ENCODE measurements at places on chromosomes 4 and X. TPM values are rescaled to one million over a fixed set of nuclear protein-coding genes. Genes with fewer than 3 reads are reported as not detected.

- peak; percentile 89 for DNase-seq
Measured at GRCh38 chr4:185524888-185525863, 10.1 kb downstream of the PDLIM3 start.

Gene FATE1
- total RNA-seq, result not detected

Gene ACE2
- 1.0 TPM for total RNA-seq

Gene ADH1B
- 67.9 TPM for total RNA-seq

DNA sequence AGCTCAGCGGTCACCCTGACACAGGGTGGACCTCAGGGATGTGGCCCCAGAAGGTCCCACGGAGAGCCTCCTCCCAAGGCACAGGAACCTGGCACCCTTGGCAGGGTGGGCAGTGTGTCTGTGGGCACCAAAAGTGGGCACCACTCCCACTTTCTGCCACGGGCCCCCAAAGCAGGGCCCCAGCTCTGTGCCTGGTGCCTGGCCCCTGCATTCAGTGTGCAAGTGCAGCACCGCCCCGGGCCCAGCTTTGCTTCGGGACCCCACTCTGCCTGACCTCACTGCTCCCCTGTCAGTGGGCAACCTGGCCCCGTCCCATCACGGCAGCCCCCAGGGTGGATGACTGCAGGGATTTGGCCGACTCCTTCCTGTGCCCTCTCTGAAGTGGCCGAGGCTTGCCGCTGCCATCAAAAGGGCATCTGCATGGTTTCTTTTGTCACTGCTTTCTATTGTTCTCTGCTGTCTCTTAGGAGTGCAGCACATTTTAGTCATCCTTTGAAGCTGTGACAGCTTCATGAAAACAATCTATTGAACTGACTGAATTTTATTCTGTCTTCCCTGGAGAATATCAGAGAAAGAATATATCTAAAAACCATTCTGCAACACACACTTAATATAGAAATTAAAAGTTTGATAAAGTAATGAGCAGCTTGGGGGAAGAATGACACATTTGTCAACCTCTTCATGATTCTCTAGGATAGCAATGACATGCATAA lies 302.4 kb downstream of the FAM47B start:
- no peak for DNase-seq

DNA sequence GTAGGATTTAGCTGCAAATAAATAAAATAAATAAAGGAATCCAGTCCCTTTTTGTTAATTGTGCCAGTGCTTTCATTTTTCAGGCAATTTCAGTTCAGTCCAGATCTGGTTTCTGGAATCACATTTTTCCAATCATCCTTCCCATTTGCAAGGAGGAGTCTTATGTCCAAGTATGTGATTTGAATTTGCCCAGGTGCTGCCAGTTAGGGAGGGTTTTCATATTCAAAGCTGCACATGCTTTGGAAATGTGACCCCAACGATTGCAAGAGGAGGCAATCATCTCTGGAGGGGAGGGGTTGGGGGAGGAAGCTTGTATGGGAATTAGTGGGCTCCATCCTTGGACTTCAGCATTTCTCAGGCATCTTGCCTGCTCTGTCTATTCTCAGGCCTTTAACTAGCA lies 4.4 kb downstream of the PLAC1 start:
- no peak for DNase-seq

DNA sequence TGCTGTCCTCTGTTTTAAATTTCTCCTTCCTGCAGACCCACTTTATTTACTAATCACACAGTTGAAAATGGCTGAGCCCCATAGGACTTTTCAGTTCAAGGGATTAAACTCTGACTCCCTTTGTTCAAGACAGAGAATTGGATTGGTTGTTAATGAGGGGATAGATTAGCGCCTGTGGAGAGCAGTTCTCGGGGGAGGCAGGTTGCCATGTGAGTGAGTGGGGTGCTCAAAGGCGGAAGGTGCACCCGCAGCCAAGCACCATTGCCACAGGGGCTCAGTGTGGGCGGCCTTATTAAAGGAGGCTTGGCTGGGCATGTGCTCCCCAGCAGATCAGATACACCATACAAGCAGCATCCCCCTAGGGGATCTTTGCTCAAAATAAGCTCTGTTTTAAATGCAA lies 7.9 kb upstream of the CBR4 start:
- no peak for DNase-seq

DNA sequence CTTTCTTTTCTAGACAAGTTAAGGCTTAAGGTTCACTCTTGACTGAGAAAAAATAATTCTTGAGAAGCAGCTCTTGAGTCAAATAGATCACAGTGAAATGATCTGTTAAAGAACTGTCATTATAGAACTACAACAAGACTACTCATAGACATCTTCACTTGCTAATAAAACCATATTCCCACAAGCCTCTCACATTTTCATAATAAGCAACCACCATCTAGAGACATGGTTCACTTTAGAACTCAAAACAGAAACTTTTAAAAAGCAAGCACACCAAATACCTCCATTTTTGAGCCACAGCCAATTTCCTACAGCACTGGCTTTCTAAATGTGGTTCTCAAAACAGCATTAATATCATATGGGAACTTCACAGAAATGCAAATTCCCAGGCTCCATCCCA lies 309.5 kb downstream of the TMA16 start:
- DNase-seq, result no peak

- no peak for DNase-seq
Measured at GRCh38 chrX:40064055-40064597, 33.6 kb downstream of the BCOR start.

DNA sequence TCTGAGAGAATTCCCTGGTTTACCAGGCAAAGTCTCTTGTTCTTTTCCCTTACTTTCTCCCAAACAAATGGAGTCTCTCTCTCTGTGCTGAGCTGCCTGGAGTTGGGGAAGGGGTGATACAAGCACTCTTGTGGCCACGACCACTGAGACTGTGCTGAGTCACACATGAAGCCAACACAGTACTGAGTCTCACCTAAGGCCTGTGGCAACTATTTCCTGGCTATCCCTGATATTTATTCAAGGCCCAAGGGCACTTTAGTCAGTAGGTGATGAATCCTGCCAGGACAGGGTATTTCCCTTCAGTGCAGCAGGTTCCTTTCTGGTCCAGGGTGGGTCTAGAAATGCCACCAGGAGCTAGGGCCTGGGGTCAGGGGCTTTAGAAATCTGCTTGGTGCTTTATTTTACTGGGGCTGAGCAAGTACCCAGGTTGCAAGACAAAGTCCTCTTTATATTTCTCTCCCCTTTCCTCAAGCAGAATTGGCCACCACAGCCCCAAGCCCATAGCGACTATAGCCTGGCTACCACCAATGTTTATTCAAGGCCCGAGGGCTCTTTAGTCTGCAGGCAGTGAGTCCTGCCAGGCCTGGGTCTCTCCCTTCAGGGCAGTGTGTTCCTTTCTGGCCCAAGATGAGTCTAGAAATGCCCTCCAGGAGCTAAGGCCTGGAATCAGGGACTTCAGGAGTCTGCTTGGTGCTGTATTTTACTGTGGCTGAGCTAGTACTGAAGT lies 10.5 kb downstream of the ARL13A start:
- DNase-seq, result no peak

DNA sequence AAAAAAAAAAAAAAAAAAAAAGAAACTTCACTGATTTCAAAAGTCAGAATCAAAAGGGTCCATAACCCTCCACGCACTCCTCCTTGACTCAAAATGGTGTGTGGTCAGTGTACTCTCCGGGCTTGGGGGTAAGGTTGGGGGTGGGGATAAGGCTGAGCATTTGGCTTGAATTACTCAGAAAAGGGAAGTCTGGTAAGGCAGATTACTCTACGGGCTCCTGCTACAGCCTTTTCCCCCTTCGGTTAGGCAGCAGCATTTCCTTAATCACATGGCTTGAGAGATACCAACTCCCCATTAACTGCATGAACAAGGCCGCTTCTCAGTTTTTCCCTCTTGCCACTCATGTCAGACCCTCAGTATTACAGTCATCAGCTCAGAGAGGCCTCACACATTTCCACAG lies 135.4 kb upstream of the DUSP21 start:
- DNase-seq, result no peak

DNA sequence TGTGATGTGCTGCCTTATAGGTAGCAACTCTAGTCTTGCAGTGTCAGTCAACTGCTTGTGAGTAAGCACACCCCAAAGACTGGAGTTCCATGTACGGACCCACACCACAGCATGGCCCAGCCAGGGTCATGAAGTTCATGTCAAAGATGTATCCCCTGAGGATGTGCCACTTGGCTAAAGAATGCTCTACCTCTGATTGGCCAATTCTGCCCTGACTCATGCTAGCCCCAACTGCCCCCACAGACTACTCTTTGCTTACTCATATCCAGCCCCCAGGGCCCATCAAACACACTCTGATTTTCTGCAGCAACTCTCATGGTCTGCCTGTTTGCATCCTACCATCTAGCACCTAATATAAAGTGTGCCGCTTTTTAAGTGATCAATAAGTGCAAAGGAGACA lies 62.5 kb downstream of the CHRDL1 start:
- DNase-seq, result no peak

Gene CCNA2
- 0.60 TPM for total RNA-seq

Gene ATP2B3
- total RNA-seq, result not detected

Gene UGT2B11
- total RNA-seq, result not detected

GRCh38 chrX:153829799-153830639 lies at the start of gene PDZD4:
TSS of gene PDZD4 (minus strand) at chrX:153830544. CDS start at chrX:153830298, 246 bp downstream.
- no peak for DNase-seq

Gene SH2D1A
- not detected for total RNA-seq

Gene STK32B
- total RNA-seq, result not detected

DNA sequence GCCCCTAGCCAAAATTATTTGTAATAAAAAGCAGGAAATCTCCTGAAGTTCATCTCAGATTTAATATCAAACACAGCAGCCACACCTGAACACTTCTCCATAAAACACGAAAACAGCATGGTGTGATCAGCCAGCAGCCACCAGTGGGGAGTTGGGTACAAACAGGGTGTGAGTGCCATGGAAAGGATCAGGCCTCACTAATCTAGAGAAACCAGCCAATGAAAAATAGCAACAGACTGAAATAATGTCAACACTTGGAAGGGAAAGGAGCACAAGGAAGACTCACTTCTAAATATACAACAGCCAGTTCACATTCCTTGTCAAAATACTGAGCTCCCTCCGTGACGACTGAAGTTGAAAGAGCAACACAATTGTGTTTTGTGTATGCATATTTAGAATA lies 46.0 kb downstream of the SLC7A11 start:
- DNase-seq, result no peak

DNA sequence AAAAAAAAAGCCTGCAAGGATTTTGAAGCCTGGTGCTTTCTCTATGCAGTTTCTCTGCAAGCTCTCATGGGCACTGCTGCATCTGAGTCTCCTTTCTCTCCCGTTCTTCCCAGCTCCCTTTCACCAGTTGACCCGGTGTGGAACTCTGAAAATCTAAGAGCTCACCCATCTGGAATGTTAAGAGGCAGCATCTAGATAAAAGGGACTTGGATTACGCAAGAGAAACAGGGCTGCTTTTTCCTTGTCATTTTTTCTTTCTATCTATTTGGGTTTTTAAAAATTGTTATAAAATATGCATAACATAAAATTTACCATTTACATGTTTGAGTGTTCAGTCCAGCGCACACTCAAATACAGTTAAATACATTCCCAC lies 95.2 kb upstream of the RPS6KA3 start:
- no peak for DNase-seq

GRCh38 chr4:48668254-48669017 lies 111.6 kb downstream of the FRYL start:
- no peak for DNase-seq

GRCh38 chr4:1245481-1246051 lies 3.4 kb downstream of the CTBP1 start:
- peak; percentile 12 for DNase-seq

DNA sequence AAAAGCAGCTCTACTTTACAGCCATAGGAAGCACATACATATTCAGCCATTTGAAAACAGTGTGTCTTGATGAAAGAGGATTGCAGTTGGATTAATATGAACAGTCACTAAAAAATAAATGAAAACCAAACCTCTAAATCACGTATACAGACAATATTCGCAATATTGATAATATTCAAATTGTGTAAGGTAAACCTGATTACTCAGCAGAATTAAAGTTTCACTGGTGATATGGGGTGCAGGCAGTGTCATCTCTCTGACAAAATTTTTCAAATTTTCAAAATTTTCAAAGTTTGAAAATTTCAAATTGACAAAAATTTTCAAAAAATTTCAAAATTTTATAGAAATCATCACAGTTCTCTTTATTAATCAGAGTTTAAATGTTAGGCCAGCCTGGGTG lies 55.7 kb downstream of the FAT4 start:
- DNase-seq, result no peak

Gene MAGEA2
- total RNA-seq, result not detected

DNA sequence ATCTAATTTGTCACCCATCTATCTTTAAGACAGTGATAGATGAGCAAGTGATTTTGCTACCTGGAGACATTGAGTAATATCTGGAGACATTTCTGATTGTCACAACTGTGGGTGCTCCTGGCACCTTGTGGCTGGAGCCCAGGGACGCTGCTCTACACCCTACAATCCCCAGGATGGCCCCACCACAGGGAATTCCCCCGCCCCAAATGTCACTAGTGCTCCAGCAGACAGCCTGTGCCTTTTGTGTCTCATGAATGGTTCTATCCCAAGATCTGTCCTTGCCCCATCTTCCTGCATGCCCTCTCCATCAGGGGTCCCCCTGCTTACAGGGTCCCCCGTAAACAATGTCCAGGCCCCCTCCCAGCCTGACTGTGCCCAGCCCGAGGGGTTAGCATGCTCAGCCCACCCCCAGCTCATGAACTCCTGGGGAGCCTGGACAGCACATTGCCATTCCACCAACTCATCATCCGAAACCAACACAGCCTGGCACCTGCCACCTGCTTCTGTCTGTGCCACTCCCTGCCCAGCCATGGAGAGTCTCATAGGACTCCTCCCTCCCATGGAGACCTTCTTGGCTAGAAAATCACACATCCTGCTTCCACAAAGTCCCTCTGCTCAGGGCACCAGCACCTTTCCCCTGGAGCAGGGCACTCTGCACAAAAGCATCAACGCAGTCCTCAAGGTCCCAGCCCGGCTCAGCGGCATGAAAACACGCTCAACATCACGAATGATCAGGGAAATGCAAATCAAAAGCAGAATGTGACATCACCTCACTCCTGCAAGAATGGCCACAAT lies 5.7 kb downstream of the P2RY8 start:
- DNase-seq, result no peak

DNA sequence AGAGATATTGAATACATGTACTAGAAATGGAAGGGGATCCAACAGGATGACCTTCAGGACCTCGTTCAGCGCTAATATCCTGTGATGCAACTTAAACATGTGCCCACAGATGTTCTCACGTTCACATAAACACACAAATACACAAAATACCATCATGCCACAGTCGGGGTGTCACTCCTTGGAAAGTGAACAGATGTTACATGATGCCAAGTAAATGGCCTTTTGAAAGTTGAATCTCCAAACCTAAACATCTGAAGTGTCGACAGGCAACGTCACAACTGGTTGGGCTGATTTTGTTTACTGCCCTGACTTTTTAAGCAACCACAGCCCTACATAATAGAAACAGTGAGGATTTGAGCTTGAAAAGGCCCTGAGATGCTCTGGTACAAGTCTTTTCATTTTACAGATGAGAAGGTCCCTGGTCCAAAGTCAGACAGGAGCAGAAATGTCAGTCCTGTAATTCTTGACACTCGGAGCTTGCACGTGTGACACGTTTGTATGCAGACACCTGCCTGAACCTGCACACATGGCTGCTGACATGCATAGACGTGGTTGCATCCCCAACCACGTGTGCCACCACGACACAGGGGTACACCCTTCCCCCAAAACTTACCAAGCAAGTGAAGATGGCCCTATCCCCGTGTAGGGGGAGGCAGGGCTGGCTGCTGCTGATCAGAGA lies 23.5 kb upstream of the BCORL1 start:
- no peak for DNase-seq
